ENCODE measurements at places on chromosomes 12 and 14.

DNA sequence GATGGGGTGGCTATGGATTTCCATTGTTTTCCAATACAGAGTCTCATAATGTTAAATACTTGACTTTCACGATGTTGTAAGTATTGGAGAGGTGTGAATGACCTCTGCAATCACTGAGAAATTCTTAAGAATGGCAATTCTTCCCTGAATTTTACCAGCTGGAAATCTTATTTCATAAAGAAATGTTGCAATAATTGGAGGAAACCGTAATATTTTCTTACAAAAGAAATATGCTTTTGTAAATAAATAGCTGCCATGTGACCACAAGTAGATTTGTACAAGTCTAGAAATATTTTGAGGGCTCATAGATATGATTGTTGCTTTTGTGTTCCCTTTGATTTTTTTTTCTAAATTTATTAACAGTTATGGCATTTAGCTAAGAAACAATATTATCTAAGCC is 308.7 kb upstream of the ATP2B1 start:
- DNase-seq = no peak

- no peak for DNase-seq
Observed at GRCh38 chr14:30657050-30657449, 34.9 kb downstream of the SCFD1 start.

GRCh38 chr12:66361703-66362102 is 59.4 kb downstream of the HELB start:
- DNase-seq = no peak

GRCh38 chr12:113479590-113480335 is 8.1 kb upstream of the LHX5 start:
- no peak for DNase-seq

DNA sequence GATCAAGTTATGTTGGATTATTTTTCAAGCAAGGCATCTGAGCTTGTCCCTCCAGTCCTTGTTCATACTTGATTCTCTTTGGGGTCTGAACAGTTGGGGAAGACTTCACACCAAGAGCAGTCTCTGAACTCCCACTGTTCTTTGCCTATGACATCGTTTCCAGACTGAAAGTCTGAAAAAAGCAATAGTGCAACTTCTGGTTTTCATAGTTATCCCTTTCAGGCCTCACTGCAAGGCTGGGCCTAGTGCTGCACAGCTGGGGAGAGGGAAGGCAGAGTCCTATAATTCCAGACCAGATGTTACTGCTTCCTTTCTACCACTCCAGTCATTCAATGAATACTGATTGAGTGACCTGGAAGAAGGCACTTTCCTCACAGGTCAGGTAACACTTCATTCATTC is 187.1 kb upstream of the CCND2 start:
- DNase-seq = no peak

GRCh38 chr14:78758333-78758732 is 588.2 kb downstream of the NRXN3 start:
- DNase-seq = no peak

DNA sequence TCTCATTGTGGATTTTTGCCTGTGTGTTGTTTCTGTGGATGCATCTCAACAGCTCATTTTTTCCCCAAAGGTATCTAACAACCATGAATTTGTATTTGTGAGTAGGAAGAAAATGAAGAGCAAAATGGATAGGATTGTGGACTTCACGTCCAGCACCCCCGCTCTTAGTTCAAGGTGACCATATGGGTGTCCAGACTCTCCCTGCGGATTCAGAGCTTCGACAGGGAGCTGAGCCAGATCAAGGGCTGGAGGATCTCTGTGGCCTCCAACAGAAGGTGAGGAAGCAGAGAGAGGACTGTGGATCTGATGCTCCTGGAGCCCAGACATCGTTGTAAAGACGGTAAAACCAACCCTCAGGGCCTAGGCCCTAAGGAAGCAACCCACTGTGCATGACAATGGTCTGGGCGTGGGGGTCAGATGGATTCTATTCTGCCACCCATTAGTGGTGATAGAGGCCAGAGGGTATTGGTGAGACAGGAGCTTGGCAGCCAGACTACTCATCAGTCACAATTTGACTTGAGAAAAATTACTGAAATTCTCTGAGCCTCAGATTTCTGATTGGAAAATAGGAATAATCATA is 659.7 kb upstream of the TMEM132C start:
- no peak for DNase-seq

DNA sequence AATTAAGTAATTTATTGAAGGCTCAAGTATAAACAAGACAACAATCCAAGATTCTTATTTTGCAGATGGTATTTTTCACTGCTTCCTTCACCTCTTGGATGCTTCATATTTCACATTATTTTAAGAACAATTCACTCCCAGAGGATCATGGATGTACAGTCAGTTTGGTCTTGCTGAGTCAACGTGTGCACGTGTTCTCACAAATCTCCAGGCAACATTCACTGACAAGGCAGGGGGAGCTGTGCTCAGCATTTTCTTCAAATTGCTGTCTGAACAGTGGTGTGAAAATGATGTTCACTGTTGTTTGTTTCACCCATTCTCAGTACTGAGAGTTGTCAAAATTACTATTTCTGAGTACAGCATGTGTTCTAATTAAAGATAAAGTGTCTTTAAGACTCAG is 118.3 kb upstream of the SLC38A4 start:
- peak; percentile 16 for DNase-seq

GRCh38 chr12:3777206-3777809 is 24.4 kb upstream of the CRACR2A start:
- DNase-seq = no peak

DNA sequence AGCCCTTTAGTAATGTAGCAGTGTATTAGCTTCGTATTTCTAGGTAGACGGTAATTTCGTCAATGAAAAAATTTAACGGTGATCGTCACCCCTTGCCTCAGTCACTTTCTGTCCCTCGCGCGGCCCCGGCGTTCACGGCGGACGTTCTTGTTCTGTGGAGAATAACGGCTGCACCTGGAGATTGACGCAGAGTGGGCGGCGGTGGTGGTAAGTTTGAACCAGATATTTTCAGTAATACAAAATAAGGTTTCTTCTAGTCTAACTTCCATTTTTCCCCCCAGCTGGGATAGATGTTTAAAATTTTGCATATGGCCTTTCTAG is 341 bp downstream of the ZNF10 start:
- DNase-seq = no peak

DNA sequence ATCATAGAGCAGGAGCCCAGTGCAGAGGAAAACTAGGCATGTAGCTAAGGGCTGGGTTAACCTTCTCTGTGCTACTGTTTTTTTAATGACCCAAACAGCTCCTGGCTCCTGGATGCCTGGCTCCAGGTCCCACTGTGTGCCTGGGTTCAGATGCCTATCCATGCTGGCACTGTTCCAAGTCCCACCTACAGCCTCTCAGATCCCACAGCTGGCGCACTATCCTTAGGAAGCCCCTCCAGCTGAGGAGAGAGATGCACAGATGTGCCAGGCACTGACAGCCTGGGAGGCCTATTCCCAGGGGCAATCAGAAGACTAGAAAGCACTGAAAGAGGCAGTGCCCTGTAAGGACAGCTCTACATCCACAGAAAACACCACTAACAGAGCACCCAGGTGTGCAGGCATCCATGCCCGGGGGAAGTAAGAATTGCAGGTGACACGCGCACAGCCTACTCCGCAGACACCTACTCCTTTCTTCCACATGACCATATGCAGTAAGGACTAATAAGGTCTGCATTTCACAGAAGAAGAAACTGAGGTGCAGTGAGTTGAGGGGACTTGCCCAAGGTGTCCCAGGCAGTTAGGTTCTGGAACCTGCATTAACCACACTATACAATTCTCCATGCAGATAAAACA is 51.2 kb downstream of the PITPNM2 start:
- no peak for DNase-seq

DNA sequence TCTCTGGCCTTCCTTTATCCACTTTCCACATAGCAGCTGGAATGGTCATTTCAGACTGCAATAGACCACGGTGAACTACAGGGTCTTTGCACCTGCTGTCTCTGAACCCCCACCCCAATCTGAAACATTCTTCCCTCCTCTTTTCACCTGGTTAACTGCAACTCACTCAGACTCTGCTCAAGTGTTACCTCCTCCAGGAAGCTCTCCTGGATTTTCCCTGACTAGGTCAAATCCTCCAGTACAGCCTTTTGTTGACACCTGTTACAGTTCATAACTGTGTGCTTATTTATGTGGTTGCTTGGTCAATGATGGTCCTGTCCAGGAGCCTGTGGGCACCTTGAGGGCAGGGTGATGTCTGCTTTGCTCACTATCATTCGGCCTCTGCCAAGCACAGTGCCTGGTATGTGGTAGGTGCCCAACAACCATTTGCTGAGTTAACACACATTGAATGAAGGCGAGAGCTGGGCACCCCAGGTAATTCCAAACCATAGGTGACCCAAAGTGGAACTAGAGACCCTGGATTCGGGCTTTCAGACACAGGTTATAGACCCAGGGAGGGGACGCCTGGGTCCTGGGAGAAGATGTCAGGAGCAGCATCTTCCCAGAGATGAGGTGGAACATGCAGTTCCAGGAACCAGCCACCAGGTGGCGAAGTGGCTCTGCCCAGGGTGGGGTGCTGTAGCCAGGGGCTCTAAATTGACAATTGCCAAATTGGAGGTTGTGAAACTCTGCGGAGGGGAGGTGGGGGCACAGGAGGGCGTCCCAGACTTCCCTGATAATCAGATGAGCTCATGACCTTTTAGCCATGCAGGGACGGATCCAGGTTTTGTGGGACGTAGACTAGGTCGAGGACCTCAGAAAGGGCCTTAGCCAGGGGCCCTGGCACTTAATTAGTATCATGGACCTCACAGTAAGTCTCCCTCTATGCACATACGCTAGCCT is 28.1 kb downstream of the TRPV4 start:
- peak; percentile 22 for DNase-seq

DNA sequence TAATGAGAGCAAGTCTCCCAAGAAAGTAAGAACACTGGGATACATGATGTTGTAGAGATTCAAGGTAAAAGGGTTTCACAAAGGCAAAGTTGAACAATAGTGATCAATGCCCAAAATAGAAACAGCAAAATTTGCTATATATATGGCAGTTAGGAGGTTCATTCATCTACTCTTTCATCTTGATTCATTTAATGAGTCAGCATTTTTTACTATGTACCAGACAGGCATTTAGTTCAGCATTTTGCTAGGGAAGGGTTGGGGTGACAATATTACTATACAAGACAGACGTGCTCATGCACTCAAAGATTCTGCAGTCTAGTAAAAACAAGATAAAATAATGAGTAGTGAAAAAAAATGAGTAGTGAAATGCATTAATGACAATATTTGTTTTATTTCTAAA is 264.9 kb upstream of the LMO3 start:
- no peak for DNase-seq

- DNase-seq = no peak
Observed at GRCh38 chr14:94923786-94924185, 153.9 kb upstream of the GSC start.

- no peak for DNase-seq
Observed at GRCh38 chr14:85912141-85912540, 382.2 kb downstream of the FLRT2 start.

DNA sequence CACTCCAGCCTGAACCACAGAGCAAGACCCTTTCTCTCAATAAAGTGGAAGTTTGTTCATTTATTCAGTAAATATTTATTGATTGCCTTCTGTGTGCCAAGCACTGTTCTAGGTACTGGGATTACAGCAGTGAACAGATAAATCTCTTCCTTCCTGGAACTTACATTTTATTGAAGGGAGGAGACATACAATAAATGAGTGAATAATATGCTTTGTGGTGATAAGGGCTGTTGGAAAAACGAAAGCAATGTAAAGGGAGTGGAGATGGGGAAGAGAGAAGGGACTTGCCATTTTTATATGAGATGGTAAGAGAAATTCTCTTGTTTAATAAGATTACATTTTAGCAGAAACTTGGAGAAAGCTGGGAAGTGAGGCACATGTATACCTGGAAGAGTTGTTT is 1.6 kb downstream of the GSKIP start:
- DNase-seq = no peak

DNA sequence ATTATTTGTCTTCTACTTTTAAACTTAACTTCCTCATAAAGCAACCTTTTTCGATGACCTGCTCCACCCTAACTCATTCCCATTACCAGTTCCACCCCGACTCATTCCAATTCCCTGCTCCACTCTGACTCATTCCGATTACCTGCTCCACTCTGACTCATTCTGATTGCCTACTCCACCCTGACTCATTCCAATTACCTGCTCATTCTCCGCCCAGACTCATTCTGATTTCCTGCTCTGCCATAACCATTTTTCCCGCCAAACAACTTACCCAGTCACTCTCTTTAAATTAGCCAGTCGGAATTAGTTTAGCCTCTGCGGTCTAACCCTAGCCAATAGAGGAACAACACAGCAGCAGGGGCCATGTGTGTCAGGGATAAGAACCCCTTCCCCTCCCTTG is 249.1 kb downstream of the DPY19L2 start:
- DNase-seq = no peak

- peak; percentile 76 for DNase-seq
Observed at GRCh38 chr14:102063109-102063807, 23.6 kb downstream of the HSP90AA1 start.

DNA sequence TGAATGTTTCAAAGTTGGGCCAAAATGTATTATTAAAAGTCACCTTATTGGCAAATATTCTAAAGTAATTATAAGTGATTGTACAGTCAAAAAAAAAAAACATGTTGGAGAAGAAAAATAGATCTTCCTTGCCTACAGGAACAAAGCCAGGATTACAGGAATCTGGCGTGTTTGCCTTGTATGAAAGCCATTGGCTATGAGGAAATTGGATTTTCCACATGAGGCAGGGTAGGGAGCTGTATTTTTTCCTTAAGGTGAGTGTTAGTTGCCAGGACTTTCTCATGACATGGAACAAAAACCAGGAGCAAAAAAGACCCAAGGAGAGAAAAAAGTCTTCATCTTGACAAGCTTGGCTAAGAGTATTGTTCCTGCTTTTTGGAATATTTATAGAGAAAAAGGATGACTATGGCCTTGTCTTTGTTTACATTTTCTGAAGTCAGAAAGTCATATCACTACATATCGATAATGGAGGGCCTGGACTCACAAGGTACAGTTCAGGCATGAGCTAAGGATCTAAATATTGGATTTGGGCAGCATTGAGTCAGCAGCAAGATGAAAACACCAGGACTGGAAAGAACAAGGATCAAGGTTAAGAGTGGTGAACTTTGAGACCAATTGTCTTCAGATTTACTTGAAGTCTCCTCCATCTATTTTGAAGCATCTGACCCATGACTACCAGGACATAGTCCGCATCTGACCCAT is 68.4 kb upstream of the FLRT2 start:
- no peak for DNase-seq

DNA sequence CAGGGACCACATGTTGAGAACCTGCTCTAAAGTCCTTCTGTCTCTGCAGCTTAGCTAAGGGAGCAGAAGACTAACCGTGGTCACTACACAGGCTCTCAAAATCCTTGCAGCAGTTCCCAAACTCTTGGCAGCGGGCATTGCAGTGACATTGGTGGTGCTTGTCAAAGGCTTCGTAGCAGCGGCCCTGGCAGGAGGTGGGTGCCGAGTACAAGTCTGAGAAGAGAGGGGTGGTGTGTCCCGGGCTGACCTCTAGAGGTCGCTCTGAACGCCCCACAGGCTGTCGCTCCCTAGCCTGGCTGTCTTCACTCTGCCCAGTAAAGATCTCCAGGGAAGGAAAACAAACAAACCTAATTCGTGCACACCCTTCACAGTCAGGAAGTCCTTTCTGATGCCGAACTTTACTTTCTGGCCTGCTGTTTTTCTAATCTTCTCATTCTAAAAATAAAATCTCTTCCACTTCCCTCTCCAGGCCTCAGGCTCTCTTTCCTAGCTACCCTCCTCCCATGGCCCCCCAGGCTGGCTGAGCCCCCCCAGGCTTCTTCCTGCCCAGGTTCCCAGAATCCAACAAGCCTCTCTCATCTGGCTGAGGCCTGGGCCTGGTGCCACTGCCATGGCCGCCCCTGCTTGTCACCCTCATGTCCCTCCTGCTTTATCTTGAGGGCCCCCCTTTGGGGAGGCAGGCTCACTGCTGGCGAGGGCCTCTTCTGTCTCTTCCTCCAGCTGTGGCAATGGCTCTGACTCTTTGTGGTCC is 7.7 kb downstream of the ENDOU start:
- DNase-seq = no peak
